GM04503 (cell line): ENCODE measurements at places on chromosomes 13 and 19.
A peak's percentile ranks its signal among the peaks of the same experiment; 100 is the strongest.

GRCh38 chr13:93496985-93497673 is 270.5 kb downstream of the GPC6 start:
- no peak for DNase-seq

DNA sequence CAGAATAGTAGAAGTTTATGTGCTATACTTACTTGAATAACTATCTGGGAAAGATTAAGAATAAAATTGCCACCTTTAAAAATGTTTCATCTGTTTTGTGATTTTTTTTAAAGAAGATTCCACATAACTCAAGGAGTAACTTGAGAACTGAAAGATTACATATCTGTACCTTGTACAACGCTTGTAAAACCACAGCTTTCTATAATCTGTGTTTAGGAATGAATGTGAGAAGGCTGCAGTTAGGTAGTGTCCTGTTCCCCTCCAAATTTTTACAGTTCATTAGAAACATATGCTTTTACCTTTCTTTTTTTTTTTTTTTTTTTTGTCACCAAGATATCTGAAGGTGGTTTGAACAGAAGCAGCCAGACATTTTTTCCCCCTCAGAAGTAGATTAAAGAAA is 312.8 kb upstream of the GPC6 start:
- no peak for DNase-seq

- DNase-seq = no peak
These were observed 18.2 kb upstream of the UBL3 start for GRCh38 chr13:29868581-29868980.

DNA sequence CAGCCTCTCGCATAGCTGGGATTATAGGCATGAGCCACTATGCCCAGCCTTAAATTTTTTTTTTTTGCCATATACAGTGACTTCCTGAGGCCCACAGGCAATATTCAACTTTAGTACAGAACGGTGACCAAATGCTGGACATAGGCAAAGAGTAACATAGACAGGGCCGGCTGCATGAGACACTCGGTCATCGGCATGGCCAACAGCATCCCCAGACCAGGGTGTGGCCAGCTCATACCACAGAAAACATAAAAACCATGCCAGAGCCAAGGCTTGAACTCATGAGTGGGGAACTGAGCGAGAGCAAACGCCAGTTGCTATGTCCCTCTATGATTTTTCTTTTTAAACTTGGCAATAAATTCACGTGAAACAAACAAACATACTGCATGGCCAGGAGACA is 17.0 kb downstream of the KANK2 start:
- no peak for DNase-seq

GRCh38 chr19:19595171-19595701 is 23.3 kb downstream of the PBX4 start:
- no peak for DNase-seq

DNA sequence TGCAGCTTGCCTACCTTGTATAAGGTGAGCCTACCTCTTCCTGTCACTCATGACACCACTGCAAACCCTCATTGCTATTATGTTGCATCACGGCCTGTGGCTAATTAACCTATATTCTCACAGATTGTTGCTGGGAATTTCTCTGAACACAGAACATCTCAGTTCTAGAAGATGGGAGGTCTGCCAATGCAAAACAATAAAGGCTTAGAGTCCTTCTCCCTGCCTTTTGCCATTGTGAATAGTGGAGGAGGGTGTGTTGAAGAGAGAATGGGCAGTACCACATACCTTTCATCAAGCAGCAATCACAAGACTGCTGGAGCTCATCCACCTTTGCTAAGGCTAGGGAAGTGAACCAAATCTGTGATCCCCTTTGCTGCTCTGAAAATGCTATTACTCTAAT is 34.4 kb downstream of the WDFY2 start:
- no peak for DNase-seq

- no peak for DNase-seq
These were observed 35.4 kb upstream of the MCF2L start for GRCh38 chr13:112933649-112934048.

GRCh38 chr13:43544011-43544410 is 242.8 kb downstream of the ENOX1 start:
- no peak for DNase-seq

DNA sequence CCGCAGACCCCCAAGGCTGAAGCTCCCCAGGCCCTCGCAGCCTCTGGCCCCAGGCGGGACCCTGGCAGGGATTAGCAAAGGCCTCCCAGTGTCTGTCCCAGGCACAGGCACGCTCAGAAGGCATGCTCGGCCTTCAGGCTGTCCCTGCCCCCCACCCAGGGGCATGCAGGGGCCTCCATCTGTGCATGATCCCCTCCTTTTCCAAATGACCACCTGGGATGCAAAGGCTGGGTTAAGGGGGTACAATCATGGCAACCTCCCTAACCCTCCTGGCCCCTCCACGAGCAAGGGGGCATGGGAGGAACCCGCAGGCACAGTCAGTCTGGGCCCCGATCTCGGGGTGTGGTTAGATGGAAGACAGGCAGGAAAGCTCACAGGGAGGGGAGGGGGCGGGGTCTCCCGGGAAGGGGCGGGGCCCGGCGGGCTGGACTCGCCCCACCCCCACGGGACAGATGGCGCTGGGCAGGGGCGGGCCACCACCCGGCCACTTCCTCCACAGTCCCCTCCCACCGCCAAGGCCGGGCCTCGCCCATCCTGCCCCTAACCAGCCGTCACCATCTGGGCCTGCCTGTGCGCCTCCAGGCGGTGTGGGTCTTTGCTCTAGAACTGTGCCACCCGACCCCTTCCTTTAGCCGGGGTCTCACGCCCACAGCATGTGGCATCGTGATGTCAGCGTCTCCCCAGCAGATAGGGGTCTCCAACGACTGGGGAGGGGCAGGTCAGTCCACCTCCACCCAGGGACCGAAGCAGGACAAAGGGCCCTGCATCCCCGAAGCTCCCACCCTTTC is 7.0 kb upstream of the REXO1 start:
- DNase-seq = no peak

- peak; percentile 28 for DNase-seq
These were observed at the start of gene FGF22 for GRCh38 chr19:639253-640160. FGF22 (plus strand) TSS chr19:639879; CDS start chr19:639926, 47 bp downstream.

DNA sequence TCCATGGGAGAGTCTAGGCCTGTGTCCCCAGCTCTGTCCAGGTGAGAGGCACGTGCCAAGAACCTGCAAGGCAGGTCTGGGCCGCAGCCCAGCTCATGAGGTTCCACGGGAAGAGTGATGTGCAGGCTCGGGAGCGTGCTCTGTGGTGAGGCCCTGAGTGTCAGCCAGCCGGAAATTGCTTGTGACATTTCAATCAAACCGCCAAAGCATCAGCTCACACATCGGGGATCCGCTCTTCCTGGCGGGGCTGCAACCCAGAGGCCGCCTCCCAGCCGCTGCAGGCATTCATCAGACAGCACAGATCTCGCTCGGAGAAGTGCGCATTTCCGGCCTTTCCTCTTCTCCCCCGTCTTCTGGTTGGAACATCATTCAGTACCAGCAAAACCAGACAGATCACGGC is 109.3 kb downstream of the KDM4B start:
- no peak for DNase-seq

DNA sequence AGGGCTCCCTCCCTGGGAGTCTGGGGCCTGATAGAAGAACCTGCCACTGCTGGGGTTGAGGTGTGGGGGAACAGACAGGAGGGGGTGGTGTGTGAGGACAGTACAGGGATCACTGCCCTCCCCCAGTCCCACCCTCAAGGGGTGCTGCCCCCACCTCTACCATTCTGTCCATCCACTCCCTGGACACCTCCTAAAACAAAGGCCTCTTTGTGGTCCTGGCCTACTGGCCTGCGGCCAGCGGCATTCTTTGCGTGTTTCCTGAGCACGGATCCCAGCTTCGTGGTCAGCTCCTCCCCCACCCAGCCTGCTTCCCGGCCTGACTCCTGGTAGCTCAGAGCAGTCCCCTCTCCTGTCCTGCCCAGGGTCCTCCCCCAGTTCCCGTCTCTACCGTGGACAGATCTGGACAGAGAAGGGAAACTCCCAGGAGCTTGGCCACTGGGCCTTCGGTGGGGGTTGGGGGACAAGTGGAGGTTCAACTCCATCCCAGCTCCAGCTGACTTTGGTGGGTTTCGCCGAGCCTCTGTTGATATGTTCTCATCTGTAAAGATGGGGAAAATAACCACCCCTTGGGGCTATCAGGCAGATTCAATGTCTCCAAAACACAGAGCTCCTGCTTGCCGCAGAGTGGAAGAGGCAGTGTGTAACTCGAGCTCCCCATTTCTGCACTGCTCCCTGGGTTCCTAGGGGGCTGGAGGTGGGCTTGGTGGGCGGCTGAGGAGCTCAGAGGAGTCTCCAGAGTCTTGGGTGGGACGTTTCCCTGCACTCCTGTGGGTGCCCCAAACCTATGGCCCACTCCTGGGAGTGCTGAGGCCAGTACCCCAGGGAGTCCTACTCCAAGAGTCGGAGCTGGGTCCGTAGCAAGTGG is 48.7 kb downstream of the LYL1 start:
- peak; percentile 92 for DNase-seq

DNA sequence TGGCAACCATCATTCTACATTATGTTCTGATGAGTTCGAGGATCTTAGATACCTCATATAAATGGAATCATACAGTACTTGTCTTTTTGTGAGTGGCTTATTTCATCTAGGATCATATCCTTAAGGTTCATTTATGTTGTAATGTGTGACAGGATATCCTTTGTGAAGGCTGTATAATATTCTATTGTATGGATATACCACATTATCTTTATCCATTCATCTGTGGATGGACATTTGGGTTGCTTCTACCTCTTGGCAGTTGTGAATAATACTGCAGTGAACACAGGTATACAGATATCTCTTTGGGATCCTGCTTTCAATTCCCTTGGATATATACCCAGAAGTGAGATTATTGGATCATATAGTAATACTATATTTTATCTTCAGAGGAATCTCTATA is 33.2 kb upstream of the RFC3 start:
- DNase-seq = no peak

GRCh38 chr13:51967482-51968446 is 43.5 kb downstream of the ATP7B start:
- DNase-seq = no peak

- DNase-seq = no peak
These were observed 17.1 kb upstream of the FXYD3 start for GRCh38 chr19:35098413-35099049.

GRCh38 chr13:91482427-91482826 is 84.0 kb downstream of the GPC5 start:
- no peak for DNase-seq

GRCh38 chr13:45332036-45332830 is 8.8 kb downstream of the TPT1 start:
- peak; percentile 97 for DNase-seq

- no peak for DNase-seq
These were observed 42.5 kb upstream of the SHKBP1 start for GRCh38 chr19:40534148-40534547.

DNA sequence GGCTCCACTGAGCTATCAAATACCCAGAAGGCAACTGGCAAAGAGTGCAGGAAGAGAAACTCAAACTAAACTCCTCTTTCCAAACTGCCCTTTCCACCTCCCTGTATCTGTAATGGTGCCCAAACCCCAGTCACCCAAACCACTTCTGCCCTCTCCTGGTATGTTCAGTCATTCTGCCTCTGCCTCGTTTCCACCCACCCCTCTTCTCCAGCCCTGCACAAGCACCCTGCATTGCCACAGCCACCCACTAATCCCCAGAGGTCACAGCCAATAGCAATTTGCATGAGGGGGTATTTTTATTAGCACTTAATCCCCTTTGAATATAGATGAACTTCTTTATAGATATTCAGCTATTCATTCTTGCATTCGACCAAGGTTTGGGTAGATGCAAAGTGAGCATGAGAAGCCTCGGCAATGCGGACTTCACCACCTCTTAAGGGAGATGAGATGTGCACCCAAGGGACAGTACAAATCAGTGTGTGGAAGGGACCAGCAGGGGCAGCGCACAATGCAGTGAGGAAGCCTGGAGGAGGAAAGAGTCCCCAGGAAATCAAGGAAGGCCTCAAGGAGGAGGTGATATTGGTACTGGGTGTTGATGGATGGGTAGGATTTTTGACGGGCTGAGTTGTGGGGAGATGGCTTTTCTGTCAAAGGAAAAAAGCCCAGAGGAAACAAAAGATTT is 12.4 kb downstream of the TMEM272 start:
- no peak for DNase-seq

DNA sequence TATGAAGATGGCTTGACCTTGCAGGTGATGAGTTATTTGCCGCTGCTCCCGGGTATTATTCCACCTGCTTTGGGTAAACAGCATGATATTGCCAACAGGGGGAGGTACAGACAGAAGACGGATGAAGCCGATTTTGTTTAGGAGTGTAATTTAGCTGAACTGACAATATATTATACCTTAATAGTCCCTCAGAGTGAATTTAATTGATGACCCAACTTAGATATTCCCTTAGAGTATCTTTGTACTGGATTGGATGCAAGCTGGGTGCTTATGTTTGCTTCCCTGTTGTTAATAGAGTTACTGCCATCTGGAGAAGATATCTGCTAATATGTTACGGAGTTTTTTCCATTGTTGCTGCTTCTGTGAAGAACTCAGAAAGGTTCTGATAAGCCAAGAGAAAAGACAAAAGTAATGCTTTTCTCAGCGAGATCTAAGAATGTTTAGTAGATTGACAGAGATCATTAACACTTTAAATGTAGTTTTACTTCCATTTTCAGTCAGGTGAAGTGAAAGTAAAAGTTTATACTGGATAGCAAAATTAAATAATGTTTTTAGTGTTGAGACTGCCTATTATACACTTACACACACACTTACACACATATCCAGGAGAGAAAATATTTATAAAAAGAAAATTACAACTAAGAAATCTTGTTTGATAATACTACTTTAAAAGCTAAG is 2220.8 kb upstream of the PCDH20 start:
- no peak for DNase-seq

- DNase-seq = no peak
These were observed 3.4 kb upstream of the PIK3R2 start for GRCh38 chr19:18149596-18149975.

DNA sequence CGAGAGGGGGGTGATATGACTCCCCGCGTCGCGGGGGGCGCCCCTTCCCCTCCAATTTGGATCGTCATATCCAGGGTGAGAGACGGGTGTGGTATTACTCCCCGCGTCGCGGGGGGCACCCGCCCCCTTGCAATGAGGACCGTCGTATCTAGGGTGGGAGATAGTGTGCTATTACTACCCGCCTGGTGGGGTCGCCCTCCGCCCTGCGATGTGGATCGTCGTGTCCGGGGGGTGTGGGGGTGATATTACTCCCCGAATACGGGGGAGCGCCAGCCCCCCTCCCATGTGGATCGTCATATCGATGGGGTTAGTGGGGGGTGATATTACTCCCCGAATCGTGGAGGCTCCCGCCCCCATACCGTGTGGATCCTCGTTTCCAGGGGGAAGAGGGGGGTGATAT is 29.2 kb upstream of the RGCC start:
- DNase-seq = no peak

GRCh38 chr19:51469629-51470028 is 8.7 kb upstream of the CEACAM18 start:
- DNase-seq = no peak
